ENCODE measurements at places on chromosomes 12 and 14. TPM values are rescaled to one million over a fixed set of nuclear protein-coding genes. Genes with fewer than 3 reads are reported as not detected.

POTEM gene
- not detected for polyA plus RNA-seq

TAS2R46 gene
- not detected for polyA plus RNA-seq

C14orf39 gene
- 1.1 TPM for polyA plus RNA-seq

E2F7 gene
- 6.9 TPM for polyA plus RNA-seq

RNF41 gene
- 44.1 TPM for polyA plus RNA-seq

CISTR gene
- polyA plus RNA-seq = not detected

EIF2B1 gene
- polyA plus RNA-seq = 58.0 TPM

FAM90A1 gene
- polyA plus RNA-seq = 2.7 TPM

HNRNPC gene
- 833 TPM for polyA plus RNA-seq

TSPAN31 gene
- 86.7 TPM for polyA plus RNA-seq

DLK1 gene
- polyA plus RNA-seq = 9.8 TPM

DNAJC22 gene
- 22.1 TPM for polyA plus RNA-seq

R3HDM2 gene
- 81.4 TPM for polyA plus RNA-seq

ADCY6 gene
- polyA plus RNA-seq = 101 TPM

KCNC2 gene
- polyA plus RNA-seq = 0.86 TPM

OLR1 gene
- polyA plus RNA-seq = 1.3 TPM
